ENCODE measurements at places on chromosomes 6 and 20. TPM values are rescaled to one million over a fixed set of nuclear protein-coding genes. Genes with fewer than 3 reads are reported as not detected.

The SOX4 gene
- total RNA-seq = 5.4 TPM

The RNF182 gene
- 5.2 TPM for total RNA-seq

The ADGB gene
- not detected for total RNA-seq

The CDC40 gene
- total RNA-seq = 14.0 TPM

The PPP1R14C gene
- 2.4 TPM for total RNA-seq

The OR2H2 gene
- total RNA-seq = not detected

The PAK5 gene
- not detected for total RNA-seq

The PDE10A gene
- total RNA-seq = 66.4 TPM

The ACSS2 gene
- 77.8 TPM for total RNA-seq

The CST2 gene
- not detected for total RNA-seq

The MUCL3 gene
- not detected for total RNA-seq

The COL12A1 gene
- 24.8 TPM for total RNA-seq

The TREM1 gene
- total RNA-seq = 0.15 TPM

The JPH2 gene
- total RNA-seq = 0.08 TPM

The AMD1 gene
- total RNA-seq = 72.4 TPM

The ADGRF5 gene
- 0.05 TPM for total RNA-seq

The RBM24 gene
- total RNA-seq = 1.5 TPM

The CYP24A1 gene
- total RNA-seq = not detected

The UBD gene
- 1.4 TPM for total RNA-seq

The COQ3 gene
- total RNA-seq = 10.4 TPM

The SNAP91 gene
- total RNA-seq = 0.57 TPM

The MAFB gene
- 0.40 TPM for total RNA-seq

The TTBK1 gene
- not detected for total RNA-seq

The DYNLT2 gene
- 1.6 TPM for total RNA-seq

The GFOD1 gene
- 3.4 TPM for total RNA-seq

The HCRTR2 gene
- total RNA-seq = not detected

The FAM209A gene
- total RNA-seq = not detected

The ADGRG6 gene
- total RNA-seq = 12.1 TPM

The PAQR8 gene
- total RNA-seq = 3.4 TPM

The ACTL10 gene
- 9.6 TPM for total RNA-seq

The KHDC1L gene
- not detected for total RNA-seq

The HLA-DOA gene
- total RNA-seq = 4.3 TPM

The ASIP gene
- not detected for total RNA-seq

The EFCAB8 gene
- total RNA-seq = not detected

The SRSF12 gene
- total RNA-seq = 0.05 TPM

The SHLD1 gene
- total RNA-seq = 5.4 TPM

The CEP57L1 gene
- 12.5 TPM for total RNA-seq

The SCAF8 gene
- 25.2 TPM for total RNA-seq

The PPIL1 gene
- total RNA-seq = 20.5 TPM

The MCHR2 gene
- not detected for total RNA-seq

All from A375 (cell line).